Tongue (tissue), 3 donors: ENCODE measurements at places on chromosomes 7 and 10. TPM values are rescaled to one million over a fixed set of nuclear protein-coding genes. Genes with fewer than 3 reads are reported as not detected.

The TEX47 gene
- not detected for total RNA-seq

The PGAM1 gene
- total RNA-seq, result 114 TPM

The STEAP2 gene
- 15.5 TPM for total RNA-seq

The GPR85 gene
- total RNA-seq, result 1.2 TPM

The UBE2H gene
- total RNA-seq, result 101 TPM

The LRRC18 gene
- total RNA-seq, result not detected

The ARPC1B gene
- total RNA-seq, result 52.4 TPM

The FAS gene
- total RNA-seq, result 31.9 TPM

The FGFBP3 gene
- total RNA-seq, result 0.72 TPM

The NRG3 gene
- 0.31 TPM for total RNA-seq

The ANXA11 gene
- total RNA-seq, result 78.5 TPM

The MEST gene
- total RNA-seq, result 951 TPM

The GTF2IRD1 gene
- total RNA-seq, result 32.6 TPM

The SCIN gene
- total RNA-seq, result 9.5 TPM

The TAS2R5 gene
- 4.5 TPM for total RNA-seq
